Fibroblast of villous mesenchyme (primary cell): ENCODE measurements at places on chromosomes 7 and 10. TPM values are rescaled to one million over a fixed set of nuclear protein-coding genes. Genes with fewer than 3 reads are reported as not detected.

DNA sequence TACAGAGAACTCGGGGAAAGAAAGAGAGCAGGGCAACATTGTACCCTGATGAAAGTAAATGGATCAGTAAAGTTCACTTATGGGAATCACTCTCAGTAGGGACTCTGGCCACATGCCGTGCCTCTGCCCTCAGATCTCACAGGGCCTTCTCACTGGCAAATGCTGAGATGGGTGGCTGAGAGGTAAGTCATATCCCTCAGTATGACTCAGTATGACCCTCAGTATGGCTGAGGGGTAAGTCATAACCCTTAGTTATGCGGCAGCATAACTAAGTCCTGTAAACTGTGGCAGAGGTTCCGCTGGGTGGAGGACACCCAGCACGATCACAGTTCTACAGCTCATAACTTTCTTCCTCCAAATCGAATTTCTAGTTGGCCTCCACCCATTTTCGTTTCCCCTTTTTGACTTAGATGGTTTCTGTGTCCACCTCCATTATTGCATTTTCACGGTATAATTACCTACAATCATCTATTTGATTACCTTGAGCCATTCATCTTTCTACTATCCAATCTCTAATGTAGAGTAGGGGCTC lies 26.5 kb upstream of the WNT16 start:
- no peak for DNase-seq

- DNase-seq = no peak
These were observed 141.2 kb downstream of the ADAM22 start for GRCh38 chr7:88075216-88075615.

Gene NEUROD6
- total RNA-seq = not detected in 2 replicates

Gene SOSTDC1
- total RNA-seq = not detected in 2 replicates

GRCh38 chr10:128730922-128731321 lies 604.7 kb upstream of the MKI67 start:
- DNase-seq = no peak

DNA sequence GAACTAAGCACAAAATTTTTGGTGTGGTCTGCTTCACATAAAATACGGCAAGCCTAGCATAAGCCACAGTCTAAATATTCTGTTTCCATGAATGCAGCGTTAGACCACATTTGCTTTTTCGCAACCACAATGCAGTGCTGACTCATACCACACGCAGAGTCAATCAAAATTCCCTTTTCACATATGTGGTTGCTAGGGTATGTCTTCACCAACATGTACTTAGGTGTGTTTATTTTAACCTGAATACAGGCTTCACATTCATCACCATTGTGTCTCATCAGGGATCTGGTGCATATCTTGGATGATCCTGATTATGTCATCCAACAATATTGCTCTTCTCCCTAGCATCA lies 90.8 kb downstream of the CHN2 start:
- DNase-seq = peak; percentile 55

Gene SP8
- total RNA-seq = not detected in 2 replicates

- peak; percentile 83 for DNase-seq
These were observed 187.2 kb upstream of the CELF2 start for GRCh38 chr10:10830293-10830986.

Gene ACBD7
- 0.97 and 1.3 TPM in 2 replicates for total RNA-seq

Gene CPN1
- total RNA-seq = not detected in 2 replicates

- peak; percentile 37 for DNase-seq
These were observed 38.5 kb downstream of the CRTAC1 start for GRCh38 chr10:97991871-97992270.

DNA sequence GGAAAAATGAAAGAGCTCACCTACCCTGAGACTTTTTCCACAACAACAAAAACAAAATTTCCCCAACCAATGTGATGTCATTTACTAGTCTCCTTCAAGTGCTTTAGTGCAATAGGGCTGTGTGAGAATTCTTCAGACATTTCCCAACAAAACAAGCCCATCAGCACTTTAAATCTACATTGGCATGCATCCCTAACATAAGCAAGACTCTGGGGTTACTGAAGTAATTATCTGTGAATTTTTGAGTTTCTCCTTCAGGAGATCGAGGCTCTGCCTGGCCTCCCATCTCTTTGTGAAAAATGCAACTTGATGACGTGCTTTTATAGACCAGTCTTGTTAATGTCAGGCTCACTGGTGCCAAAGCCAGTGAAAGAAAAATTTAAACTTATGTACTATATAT lies 255.6 kb downstream of the GFRA1 start:
- peak; percentile 20 for DNase-seq

Gene C10orf105
- total RNA-seq = under 0.01 TPM in 1 of 2 replicates, not detected in the other

Gene PDE6C
- not detected in 2 replicates for total RNA-seq

DNA sequence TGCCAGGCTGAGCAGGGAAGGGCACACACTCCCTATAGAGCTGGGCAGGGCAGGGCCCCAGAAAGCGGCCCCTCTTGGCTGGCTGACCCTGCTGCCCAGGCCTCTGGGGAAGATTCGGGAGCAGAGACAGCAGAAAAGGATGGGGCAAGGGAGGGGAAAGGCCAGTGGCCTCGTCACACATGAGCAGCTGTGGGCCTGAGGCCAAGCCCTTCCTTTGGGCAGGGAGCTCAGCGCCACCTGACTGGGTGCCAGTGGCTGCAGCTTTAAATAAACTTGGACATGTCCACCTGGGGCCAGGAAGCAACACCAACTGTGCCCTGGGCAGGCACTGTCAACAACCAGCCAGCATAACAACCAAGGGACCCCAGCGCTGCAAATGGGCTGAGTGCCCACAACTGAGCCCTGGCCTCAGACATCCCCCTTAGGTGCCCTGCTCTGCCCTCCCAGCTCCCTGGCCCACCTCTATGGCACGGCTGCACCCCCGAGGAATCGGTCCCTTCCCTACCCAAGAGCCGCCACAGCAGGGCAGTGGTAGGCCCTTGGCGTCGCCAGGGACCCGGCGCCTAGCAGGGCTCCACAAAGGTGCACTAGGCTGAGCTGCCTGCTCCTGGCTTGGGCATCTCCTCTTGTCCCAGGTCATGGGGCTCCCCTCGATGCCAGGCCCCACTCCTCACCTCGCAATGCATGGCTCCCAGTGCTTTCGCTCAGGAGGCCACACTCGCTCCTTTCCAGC lies 2.6 kb downstream of the CAMK2B start:
- no peak for DNase-seq

GRCh38 chr10:17673471-17674061 lies 29.6 kb downstream of the STAM start:
- peak; percentile 95 for DNase-seq

- no peak for DNase-seq
These were observed 100.5 kb downstream of the FGFR2 start for GRCh38 chr10:121497513-121498470.

Gene ITPRID1
- total RNA-seq = not detected in 2 replicates

- peak; percentile 49 for DNase-seq
These were observed 70.8 kb downstream of the FRMD4A start for GRCh38 chr10:14259696-14260566.
